Neural crest cell (in vitro differentiated cells): ENCODE measurements at places on chromosomes 2 and 18.

DNA sequence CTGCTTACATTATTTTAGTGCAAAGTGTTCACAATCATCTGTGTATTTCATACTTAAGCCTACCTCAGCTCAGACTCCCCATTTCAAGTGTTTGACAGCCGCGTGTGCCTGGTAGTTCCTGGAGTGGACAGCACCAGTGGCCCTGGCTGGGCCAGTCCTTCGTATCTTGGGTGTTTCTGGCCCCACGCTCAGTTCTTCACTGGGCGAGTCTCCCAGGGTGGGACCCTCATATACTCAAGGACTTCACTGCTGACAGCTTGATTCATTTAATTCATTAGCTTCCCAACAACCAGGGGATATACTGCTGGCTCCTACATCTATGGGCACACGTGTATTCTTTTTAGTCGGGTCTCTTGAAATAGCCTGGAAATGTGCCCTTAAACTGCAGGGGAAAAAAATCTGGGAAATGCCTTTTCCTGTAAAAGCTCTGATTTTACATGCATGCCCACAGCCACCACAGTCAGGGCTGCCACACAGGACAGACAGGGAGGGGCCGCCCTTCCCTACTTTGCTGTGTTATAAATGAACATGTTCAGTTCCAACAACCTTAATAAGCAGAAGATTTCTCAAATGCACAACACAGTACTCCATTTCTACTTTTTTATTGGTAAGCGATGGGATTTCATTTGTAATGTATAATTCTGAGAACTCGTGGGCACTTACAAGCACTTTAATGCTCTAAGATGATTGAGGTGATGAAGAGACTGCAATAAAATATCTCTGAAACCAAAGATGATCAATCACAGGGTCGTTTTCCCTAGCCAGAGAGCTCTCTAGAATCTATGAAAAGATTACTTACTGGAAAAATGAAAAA is 205.5 kb upstream of the REV1 start:
- H3K4me3 ChIP-seq = no peak overlapping the region
- peaks cover 7% of the 10 kb centered on the region for H3K4me1 ChIP-seq
- H3K27me3 ChIP-seq = no peaks in the 10 kb centered on the region
- DNase-seq = no peak
- no peak overlapping the region for H3K27ac ChIP-seq
- H3K36me3 ChIP-seq = no peaks in the 10 kb centered on the region

- peaks cover 24% of the 10 kb centered on the region for H3K4me1 ChIP-seq
- DNase-seq = no peak
- H3K36me3 ChIP-seq = peaks cover 28% of the 10 kb centered on the region
- no peak overlapping the region for H3K27ac ChIP-seq
- H3K27me3 ChIP-seq = no peaks in the 10 kb centered on the region
Observed at GRCh38 chr2:46559261-46559660, 79.9 kb downstream of the TMEM247 start.

DNA sequence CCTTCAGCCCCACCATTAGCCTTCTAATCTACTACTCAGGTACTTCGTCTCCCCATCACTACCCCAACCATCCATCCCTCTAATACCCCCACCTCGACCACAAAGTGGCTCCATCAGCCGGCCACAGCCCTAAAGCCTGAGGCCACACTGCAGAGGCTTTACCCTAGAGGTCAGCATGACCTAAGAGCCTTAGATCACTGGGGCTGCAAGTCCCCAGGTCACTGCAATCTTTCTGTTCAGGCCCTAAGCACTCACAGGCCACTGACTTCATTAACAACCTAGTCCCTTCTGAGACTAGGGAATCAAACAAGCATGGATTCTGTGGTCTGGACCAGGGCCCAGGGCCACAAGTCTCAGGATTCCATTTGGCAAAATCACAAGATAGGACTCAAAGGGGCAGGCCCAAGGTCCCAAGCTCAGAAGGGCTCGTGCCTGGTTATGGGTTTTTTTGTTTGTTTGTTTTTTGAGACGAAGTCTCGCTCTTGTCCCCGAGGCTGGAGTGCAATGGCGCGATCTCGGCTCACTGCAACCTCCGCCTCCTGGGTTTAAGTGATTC is 37.0 kb upstream of the PKDCC start:
- H3K4me3 ChIP-seq = no peak overlapping the region
- DNase-seq = no peak
- no peaks in the 10 kb centered on the region for H3K36me3 ChIP-seq
- no peaks in the 10 kb centered on the region for H3K27me3 ChIP-seq
- H3K4me1 ChIP-seq = peaks cover 25% of the 10 kb centered on the region

GRCh38 chr2:80105015-80105640 is 199.4 kb downstream of the LRRTM1 start:
- H3K27ac ChIP-seq = no peak overlapping the region
- no peaks in the 10 kb centered on the region for H3K27me3 ChIP-seq
- no peaks in the 10 kb centered on the region for H3K4me1 ChIP-seq
- H3K4me3 ChIP-seq = no peak overlapping the region
- no peak for DNase-seq
